ENCODE measurements at places on chromosomes 1 and 21.
A peak's percentile ranks its signal among the peaks of the same experiment; 100 is the strongest.

DNA sequence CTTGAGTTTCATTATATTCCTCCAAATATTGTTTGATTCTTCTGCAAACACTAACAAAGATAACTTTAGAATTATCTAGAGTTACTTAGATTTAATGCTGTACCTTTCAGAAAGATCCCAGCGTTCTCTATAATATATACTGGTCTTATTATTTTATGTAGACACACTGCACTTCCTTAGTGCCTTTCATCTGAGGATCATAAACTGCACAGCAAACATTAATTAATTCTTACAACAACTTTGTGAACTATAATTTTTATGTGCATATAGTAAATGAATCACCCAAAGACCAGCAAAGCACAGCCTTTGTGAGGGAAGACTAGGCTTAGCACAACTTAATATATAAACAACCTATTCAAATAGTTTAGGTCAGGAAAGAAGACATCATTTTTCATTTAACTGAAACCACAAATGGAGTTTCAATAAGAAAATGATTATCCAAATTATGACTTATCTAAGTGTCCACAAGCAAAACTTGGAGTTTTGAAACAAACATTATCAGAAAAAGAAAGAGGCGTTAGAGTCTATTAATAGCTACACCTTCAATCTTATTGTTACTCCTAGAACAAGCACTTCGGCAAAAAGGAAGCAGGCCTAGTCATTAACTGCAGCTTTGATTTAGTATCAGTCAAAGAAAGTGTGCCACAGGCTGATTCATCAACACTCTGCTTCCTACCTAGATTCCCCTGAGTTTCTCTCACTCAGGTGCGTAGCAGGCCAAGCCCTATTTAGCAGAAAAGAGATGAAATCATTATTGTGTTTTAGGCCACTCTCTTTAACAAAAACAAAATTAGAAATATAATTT is 22.5 kb upstream of the RC3H1 start:
- DNase-seq: no peak

- DNase-seq: no peak
Observed at GRCh38 chr1:234842726-234843641, 233.0 kb upstream of the IRF2BP2 start.

GRCh38 chr1:91697416-91697815 is 188.5 kb downstream of the TGFBR3 start:
- no peak for DNase-seq

GRCh38 chr21:41750532-41751151 is 16.2 kb downstream of the RIPK4 start:
- DNase-seq: no peak

DNA sequence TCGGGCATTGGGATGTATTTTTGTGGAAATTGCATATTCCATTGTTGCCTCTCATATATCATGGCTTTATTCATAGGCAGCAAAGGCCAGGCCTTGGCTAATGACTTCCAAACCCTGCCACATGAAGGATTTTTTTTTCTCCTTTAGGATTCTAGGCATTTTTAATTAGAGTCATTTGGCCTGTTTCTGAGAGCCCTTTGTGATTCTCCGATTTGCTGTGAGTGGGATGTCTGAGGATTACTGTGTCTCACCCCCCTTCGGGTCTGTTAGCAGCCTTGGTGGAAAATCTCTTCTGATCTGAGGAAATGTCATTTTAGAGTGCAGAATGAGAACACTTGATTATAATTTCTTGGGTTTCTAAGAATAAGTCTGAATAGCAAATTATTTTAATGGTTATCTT is 253.5 kb downstream of the NTNG1 start:
- DNase-seq: no peak

DNA sequence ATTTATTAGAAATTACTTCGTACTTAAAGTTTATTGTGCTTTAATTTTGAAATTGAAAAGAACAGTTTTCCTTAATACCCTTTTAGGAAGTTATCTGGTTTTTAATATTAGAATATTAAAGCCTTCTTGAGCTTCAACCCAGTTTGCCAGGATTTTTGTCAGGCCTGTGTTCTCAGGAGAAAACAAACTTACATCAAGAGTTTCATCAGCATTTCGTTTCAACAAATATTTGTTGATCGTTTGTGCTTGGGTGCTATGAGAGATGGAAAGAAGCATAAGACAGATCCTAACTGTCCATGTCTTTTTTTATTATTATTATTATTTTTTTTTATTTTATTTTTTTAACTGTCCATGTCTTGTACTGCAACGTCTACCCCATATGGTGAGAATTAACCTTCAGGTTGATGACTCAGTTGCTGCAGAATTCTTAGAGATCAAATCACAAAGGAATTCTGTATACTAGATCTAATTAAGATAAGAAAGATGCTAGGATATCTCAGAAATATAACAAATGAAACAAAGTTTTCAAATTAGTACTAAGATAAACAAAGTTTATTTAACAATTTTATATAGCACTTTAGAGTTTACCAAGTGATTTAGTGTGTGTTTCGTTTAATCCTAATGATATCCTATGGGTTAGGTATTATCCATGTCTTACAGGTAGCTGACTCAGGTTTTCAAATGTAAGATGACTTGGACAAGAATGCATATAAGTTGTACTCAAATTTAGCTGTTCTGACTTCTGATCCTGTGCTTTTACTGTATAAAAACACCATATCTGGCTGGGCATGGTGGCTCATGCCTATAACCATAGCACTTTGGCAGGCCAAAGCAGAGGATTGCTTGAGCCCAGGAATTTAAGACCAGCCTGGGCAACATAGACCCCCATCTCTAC is 14.3 kb downstream of the FBXO28 start:
- no peak for DNase-seq

DNA sequence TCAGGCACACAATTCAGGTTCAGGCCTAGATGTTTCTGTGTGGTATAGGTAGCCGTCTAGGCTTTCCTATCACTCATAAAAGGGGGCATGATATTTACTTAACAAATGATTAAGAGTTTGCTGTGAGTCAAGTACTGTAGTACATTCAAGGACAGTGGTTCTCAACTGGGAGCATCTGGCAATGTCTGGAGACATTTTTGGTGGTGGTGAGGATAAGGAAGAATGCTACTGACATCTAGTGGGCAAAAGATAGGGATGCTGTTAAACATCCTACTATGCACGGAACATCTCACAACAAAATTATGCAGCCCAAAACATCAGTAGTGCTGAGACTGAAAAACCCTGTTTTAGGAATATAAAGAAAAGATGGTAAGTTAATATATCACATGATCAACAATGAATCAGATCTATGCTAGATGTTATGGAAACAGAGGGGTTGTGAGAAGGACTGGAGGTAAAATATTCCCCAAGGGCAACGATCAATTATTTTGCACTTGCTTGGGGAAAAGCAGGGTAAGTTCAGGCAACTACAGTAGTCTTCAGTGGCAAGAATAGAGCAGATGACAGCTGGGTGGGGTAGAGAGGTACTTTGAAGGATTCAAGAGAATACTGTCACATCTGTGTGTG is 4.9 kb downstream of the DNTTIP2 start:
- no peak for DNase-seq

DNA sequence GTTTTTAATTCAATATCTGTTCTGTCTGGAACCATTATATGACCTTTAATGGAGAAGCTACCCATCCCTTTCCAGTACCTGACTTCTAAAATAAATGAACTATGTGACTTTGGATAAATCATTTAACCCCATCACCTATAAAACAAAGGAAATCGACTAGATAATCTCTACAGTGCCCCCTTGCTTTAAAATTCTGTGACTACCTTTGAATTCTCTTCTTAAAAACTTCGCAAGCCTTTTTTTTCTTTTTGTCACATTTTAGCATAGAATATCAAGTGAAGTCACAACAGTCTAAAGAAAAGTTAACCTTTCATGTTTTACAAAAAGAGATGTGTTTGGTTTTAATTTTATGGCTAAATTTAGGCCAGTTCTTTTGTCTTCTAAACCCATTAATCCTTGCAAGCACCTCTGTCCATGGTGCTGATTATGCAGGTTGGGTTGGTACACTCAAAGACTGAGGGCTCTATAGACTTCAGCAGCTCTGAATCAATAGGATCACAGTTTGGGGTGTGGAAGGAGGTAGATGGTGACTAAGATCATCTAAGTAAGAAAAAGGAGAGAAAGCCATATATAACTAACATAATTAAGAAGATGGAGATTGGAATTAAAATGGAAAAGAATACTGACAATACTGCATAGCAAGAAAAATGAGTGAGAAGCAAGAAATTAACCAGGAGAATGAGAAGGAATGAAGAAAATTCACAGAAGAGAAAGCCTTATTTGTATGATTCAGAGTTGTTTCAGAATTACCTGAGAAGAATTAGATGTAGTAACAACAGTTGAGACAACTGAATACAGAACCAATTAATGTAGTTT is 59.2 kb downstream of the TBX15 start:
- peak; percentile 10 for DNase-seq

- peak; percentile 65 for DNase-seq
Observed at GRCh38 chr1:99766378-99766800, at the start of gene FRRS1. Gene FRRS1 (minus strand): TSS chr1:99766635. CDS start chr1:99748768, 17,867 bp downstream.

- DNase-seq: no peak
Observed at GRCh38 chr21:41142051-41142795, 25.7 kb upstream of the BACE2 start.

- no peak for DNase-seq
Observed at GRCh38 chr1:31248276-31248675, 8.6 kb upstream of the NKAIN1 start.

DNA sequence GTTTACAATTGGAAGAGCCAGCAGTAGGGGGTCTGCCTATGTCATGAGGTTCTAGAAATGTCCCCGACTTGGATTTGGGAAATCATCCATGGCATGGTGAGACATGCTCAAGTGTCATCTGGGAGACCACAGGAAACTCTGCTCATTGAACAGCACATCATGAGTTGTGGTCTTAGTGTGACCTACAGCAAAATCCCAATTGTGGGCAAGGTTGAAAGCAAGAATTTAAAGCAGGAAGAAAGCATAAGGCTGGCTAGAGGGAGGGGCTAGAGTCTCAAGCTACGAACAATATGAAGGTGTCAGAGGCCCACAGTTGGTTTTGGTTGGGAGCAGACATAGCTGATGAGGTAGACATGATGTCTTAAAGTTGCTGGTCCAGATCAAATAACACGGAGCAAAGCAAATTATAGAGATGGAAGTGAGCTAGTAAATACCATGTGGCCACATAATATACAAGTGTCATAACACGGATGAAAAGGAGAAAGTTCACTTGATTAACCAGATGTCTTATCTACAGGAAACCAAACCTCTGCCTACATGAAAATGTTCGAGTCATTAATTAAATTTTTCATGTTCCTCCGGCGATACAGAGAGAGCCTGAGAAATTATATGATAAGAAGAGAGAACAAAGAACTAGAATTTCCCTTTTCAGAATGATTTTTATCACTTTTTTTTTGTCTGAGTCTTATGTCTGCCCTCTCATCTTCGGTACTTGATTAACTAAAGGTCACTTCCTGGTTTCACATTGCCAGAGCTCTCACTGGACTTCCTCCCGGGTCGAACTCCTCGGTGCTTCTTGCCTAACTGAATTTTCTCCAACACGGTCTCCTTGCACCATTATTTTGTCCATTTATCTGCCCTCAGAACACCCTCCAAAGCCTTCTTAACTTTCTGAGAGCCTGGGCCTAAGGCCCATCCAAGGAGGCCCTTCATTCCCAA is 67.5 kb upstream of the DUSP10 start:
- no peak for DNase-seq

GRCh38 chr1:239570878-239571277 is 184.5 kb downstream of the CHRM3 start:
- no peak for DNase-seq

Measured in SK-N-MC (cell line).